Fibroblast of skin of left biceps (primary cell): ENCODE measurements at places on chromosomes 11 and 22.

- no peak for DNase-seq
These were observed 9.6 kb downstream of the GRIK4 start for GRCh38 chr11:120521176-120521575.

- no peak for DNase-seq
These were observed 108.4 kb downstream of the SPON1 start for GRCh38 chr11:14070896-14071295.

DNA sequence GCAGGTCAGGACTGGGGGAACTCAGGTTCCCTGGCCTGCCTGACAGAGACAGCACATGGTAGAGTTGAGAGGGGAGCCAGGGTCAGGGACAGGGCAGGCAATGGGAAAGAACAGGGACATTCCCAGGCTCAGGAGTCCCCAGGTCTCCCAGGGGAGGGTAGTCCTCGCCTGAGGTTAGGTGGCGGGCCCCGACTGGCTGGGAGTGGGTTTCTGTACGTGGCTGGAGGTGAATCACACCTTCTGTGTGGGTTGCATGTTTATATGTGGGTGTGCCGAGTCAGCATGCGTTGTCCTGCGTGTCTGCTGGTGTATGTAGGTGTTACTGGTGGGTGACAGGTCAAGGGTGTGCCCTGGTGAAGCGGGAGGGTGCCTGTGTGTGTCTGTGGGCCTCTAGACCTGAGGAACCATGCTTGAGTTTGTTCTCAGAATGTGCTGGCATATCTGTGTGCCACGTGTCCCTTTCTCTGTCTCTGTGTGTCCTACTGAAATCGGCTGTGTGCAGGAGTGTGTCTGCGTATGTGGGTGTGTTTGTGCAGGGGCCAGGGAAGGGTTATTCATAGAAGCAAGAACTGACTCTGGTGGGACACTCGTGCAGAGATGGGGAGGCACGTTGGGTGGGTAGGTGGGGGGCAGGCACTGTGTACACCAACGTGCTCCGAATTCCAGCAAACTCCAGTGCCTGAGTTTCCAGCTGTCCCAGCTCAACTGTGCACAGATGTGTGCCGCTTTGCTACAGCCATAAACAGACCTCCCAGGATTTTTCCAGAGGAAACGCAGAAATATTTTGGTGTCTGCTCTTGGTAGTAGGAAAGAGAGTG lies 23.8 kb upstream of the OAF start:
- DNase-seq: no peak

DNA sequence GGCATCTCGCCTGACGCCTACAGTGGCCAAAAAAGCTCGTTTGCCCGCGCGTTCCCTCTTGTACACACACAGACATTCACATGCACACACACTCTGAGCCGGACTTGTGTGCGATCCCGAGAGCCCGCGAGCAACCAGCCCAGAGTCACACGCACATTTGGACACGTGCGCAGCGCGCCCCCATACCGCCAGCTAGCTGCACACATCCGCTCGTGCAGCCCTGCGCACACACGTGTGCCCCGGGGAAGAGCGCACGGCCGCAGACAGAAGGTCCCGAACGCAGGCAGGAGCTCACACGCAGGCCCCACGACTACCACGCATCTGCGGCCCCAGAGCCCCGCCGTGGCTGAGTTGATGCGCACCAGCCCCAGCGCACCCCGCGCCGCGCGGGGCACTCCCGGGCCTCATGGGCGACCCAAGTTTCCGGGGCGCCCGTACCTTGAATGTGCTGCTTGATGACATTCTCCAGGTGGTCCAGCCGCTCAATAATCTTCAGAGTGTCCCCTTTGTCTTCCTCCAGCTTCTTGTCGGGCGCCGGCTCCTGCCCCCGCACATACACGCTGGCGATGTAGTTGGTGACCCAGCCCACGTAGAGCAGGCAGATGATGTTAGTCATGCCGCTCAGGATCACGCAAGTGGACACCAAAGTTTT lies 758 bp downstream of the GALNT18 start:
- no peak for DNase-seq

GRCh38 chr11:121645596-121645995 lies 192.8 kb upstream of the SORL1-AS1 start:
- DNase-seq: peak; percentile 42

- DNase-seq: no peak
These were observed 58.3 kb downstream of the AAMDC start for GRCh38 chr11:77879218-77879617.

- DNase-seq: no peak
These were observed 390 bp upstream of the HTATIP2 start for GRCh38 chr11:20363149-20363499.

DNA sequence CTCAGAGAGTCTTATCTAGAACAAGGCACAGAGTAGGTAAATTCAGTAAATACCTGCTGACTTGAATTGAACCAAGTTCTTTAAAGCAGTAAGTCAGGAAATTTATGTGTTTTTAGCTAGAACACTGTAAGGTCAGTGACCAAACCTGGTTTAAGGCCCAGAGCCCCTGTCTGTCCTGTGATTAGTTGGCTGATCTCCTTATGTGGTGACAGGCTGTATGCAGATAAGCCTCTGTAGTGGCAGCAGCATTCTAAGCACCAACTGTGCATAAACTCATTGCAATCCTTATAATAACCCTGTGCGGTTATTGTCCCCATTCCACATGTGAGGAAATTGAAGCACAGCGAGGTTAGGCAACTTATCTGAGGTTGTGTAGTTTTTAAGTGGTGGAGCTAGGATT lies 40.5 kb downstream of the FBXO7 start:
- no peak for DNase-seq

- DNase-seq: peak; percentile 79
These were observed 9.9 kb downstream of the NARS2 start for GRCh38 chr11:78564490-78565467.

GRCh38 chr11:36365907-36366306 lies 69.8 kb downstream of the PRR5L start:
- DNase-seq: no peak

DNA sequence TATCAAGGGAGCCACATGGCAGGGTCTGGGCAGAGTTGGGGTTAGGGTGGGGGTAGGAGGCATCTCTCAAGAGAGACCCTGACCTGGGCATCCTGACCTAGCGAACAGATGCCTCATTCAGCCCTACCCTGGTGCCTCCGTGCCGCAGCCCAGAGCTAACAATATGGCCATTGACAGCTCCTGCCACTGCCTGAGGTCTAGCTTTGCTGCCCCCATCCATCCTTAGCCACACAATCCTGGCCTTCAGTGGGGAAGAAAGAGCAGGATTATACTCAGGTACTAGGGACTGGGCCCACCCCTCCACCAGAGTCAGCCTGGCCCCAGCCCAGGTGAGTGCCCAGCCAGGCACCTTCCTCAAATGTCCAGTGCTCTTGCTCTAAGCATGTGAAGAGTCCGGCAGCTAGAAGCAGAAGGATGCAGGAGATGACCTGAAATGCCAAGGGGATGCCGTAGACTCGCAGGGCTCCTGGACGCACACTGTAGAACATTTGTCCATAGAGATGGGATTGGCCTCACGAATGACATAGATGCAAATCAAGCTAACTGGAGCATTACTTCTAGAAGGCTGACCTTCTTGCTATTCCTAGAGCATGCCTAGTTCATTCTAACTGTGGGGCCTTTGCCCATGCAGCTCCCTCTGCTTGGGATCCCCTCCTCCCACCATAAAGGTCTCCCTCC lies 13.3 kb upstream of the SERPINH1 start:
- DNase-seq: no peak

DNA sequence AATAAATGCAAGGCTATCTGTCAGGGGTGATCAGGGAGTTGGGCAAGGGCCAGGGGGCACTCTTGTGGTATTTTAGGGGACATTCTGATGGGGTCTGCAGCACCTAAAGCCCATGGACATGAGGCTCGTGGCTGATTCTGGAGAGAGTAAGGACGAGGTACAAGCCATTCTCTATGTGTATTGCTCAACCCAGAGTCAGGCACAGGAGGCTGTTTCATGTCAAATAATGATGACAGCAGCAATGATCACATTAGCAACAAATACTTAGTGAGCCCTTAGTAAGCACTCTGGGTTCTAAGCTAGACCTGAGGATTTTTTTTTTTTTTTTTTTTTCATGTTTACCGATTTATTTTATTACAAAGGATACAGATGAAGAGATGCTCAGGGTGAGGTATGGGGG lies 83.5 kb upstream of the THY1 start:
- DNase-seq: no peak

- no peak for DNase-seq
These were observed 1095.5 kb upstream of the CCDC90B start for GRCh38 chr11:84381666-84382065.

DNA sequence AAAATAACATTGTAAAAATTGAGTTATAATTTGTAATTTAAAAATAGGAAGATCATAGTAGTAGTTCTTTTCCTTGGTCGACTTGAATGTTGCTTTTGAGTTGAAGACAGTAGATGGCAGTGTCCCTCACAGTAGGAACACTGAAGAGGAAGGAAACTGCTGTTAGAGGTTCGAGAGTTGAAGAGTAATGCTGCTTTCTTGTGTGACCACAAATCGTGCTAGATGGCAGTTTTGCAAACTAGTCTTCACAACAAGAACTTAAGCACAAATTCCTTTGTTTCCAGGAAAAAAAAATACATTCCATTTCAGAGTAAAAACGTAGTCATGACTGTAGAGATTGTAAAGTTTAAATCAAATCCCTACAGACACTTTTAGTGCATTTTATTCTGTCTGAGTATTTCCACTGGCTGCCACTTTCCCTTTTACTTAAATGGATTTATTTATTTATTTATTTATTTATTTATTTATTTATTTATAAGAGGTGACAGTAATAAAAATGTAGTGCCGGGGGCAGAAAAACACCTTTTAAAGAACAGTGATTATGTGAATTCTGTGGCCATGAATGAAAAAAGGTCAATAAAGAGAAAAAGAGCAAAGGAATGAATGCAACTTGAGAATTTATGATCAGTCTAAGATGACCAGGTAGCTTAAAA lies 54.6 kb downstream of the SPECC1L start:
- peak; percentile 83 for DNase-seq

- no peak for DNase-seq
These were observed 2.3 kb downstream of the PRR33 start for GRCh38 chr11:1889224-1889930.

DNA sequence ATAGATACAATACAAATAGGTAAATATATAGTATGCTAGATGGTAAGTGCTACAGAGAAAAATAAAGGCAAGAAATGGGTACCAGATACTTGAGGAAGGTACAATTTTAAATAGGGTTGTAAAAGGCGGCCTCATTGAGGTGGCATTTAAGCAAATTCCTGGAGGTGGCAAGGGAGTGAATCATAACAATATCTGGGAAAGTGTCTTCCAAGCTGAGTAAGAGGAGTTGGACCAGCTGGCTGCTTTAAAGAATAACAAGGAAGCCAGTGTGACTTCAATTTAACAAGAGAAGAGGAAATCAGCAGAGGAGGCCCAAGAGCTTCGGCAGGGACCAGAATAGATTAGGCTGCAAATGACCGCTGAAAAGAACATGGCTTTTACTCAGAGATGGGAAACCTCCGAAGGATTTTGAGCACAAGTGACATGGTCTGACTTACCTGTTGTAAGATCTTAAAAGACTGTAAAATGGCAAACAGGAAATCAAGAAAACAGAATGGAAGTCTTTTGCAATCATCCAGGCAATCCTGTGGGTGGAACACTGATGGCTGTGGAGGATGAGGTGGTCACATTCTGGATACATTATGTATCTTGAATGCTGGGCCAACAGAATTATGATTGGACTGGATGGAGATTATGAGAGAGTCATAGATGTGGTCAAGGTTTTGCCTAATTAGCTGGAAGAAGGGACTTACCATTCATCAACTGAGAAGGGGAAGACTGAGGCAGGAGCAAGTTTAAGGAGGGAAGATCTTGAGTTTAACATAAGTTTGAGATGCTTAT lies 77.2 kb downstream of the RDX start:
- no peak for DNase-seq
